ENCODE measurements at places on chromosomes 13 and 19.

GRCh38 chr19:15241259-15241910 is 9.1 kb upstream of the EPHX3 start:
- no peak for DNase-seq

- DNase-seq, result no peak
These were observed 239.7 kb upstream of the ZNF507 start for GRCh38 chr19:32105527-32106310.

- no peak for DNase-seq
These were observed 4.8 kb downstream of the MKNK2 start for GRCh38 chr19:2046046-2046907.

DNA sequence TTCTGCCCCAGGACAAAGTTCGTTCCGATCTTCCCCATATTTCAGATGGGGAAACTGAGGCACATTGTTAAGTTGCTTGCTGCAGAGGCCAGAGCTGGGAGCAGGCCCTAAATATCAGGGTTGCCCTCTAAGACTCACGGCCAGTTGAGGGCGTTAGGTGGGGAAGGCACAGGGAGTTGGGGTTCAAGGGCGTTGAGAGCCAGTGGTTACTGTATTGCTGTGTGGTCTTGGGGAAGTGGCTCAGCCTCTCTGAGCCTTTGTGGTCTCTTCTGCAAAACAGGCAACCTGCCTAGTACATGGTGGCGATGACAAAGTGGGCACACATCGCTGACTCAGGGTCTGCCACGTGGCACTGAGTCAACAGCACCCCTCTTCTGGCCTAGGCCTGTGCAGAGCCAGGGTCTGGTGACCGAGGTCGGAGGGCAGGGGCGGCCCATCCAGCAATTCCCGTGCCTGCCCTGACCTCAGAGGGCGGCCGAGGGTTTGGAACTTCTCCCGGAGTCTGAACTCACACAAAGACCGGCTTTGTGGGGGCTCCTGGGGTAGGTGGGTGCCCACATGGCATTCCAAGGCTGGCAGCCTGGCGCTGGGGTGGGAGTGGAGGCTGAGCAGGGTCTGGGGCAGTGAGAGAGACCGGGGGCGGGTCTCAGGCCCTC is 10.2 kb downstream of the TNFAIP8L1 start:
- no peak for DNase-seq

DNA sequence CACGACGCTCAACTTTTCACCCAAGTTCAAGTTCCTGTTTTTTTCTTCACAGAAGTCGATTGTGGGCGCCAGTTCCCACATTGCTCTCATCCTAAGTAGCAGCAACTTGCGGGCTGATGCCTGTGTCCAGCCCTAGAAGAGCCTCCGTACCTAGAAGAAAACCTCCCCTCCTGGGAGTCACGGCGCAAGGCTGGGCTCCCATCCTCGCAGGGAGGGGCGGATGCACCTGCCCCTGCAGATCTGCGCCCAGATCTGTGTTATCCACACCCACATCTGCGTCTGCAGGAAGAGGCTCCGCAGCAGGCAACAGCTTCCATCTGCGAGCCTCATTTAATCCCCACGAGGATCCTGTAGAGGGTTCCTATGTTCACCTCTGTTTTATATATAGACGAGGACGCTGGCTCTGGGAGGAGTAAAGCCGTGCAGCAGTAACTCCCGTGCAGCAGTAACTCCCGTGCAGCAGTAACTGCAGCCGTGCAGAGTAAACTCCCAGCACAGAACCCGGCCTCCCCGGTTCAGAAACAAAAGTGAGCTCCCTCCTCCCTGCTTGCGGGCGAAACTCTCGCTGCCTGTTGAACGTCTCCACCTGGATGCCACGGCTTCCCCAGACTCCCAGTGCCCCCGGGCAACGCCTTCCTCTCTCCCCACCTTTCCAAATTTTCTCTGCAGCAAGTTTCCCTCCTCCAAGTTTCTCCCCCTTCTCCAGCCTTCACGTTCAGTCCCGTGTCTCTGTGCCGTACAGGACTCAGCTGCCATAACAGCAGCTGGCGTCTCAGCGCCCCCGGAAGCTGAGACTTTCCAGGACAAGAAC is 23.5 kb upstream of the LAIR1 start:
- no peak for DNase-seq

DNA sequence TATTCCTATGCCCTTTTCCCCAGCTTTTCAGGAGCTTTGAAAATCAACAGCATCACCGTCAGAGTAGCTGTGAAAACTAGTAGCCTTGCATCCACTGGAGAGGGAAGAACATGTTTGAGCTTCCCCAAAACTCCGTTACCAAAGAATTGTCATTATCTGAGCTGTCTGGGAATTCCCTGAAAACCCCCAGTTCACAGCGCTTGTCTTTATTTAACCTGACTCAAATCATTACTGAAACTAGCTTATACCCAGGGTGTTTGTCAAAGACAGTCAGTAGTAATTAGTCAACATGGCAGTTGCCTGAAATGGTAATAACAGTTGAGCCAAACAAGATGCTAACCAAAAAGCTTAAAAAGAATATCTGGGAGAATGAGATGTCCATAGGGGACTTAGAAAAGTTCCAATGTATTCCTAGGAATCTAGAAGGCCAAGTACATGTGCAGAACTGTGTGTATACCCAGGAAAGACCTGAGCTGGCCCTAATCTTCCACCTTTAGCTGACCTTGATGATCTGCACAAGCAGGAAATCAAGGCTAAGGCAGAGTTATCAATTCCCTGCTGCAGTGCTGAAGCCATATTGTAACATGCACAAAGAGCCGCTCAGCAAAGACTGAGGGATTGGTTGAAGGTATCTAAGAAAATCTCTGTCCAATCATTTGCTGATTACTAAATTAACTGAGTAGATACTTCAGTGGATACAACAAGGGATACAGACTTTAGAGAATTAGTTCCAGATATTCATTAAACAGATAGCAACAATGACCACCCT is 130.8 kb downstream of the KL start:
- no peak for DNase-seq

- no peak for DNase-seq
These were observed 9.4 kb downstream of the NDFIP2 start for GRCh38 chr13:79490326-79490725.

GRCh38 chr13:23636360-23636759 is 66.1 kb downstream of the TNFRSF19 start:
- no peak for DNase-seq

DNA sequence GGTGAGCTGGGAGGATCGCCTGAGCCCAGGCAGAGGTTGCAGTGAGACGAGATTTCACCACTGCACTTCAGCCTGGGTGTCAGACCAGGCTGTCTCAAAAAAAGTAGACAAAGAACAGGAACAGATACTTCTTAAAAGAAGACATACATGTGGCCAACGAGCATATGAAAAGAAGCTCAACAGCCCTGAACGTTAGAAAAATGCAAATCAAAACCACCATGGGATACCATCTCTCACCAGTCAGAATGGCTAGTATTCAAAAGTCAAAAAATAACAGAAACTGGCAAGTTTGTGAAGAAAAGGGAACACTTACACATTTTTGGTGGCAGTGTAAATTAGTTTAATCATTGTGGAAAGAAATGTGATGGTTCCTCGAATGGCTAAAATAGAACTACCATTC is 3.0 kb upstream of the LGALS14 start:
- DNase-seq, result no peak

DNA sequence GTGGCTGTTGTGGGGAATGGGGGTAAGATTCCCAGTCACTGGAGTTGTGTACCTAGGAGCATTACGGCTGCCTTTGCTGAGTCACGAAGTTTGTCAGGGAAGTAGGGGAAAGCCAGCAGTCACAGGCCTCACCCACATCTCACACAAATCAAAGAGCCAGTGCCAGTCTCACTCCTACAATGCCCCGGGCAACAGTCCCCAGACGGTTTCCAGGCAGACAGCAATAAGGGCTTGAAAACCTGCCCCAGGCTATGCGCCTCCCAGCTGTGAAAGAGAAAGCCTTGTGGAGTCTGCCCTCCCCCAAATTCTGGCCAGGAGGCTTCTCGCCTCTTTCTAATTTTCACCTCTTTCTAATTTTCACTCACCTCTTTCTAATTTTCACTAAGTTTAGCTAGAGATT is 142.3 kb upstream of the EDNRB start:
- no peak for DNase-seq

GRCh38 chr13:98293103-98293502 is 116.0 kb upstream of the RNF113B start:
- DNase-seq, result no peak

DNA sequence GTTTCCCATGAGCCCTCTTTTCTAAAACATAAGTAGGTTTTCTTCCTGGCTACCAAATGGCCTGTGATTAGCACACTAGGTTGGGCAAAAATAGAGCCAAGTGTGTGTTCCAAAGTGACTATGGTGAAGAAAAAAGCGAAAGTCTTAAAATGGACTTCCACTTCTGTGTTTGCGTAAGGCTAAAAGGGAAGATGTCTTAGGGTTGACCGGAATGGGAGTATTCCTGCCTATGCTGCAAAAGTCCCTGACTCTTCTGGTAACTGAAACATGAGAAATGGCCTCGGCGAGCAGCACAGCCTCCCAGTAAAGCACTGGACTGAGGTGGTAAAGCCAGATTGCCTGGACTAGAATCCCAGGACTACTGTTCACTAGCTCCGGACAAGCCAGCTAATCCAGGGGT is 2.4 kb upstream of the FPR1 start:
- no peak for DNase-seq

- DNase-seq, result no peak
These were observed 548.7 kb downstream of the PCDH9 start for GRCh38 chr13:66681403-66681802.

DNA sequence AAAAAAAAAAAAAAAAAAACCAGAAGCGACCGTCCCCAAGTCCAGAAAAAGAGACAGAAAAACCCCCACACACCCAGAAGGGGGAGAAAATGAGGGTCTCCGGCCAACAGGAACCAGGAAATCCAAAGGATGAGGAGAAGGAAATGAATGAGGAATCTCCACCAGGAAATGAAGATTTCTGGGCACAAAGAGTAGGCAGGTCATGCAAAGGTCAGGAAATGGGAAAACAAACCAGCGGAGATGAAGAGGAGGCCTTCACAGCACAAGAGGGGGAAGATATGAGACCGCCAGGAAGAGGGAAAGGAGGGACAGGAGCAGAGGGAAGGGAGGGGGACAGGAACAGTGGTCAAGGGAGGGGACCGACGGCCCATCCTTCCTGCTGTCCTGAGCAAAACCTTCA is 5.8 kb downstream of the TEAD2 start:
- no peak for DNase-seq

GRCh38 chr13:80499536-80500290 is 158.8 kb upstream of the SPRY2 start:
- no peak for DNase-seq

DNA sequence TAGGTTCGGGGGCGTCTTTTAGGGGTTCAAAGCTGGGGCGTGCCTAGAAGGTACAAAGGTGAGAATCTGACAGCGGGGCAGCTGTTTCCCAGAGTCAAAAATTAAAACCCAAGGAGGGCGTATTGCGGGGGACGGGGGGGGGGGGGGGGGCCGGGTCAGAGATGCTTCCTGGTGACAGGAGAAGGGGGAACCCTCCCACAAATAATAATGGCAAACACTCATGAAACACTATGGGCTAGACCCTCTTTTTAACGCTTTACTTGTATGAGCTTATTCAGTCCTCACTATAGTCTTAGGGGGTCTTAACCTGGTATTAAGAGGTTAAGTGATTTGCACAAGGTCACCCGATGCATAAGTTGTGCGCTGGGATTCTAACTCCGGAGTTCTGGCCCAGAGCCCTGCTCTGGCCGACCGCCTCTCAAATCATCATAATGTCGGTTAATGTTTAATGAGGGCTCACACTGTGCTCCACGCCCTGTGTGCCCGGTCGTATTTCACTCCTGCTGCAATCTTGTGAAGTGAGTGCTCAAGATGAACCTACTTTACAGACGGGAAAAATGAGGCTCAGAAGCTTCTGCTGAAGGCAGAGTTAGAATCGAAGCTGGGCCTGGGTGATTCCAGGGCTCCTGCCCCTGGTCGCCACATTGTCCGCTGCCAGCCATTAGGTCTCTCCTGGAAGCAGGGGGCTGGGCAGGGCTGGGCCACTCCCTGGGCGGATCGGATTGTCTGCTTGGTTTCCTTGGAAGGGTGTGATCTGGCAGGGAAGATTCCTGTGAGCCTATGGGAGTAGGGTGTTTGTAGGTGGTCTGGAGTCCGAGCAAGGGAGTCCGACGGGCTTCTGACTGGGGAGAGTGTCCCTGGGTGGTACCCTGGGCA is 964 bp downstream of the PAK4 start:
- DNase-seq, result peak; percentile 57

GRCh38 chr19:29651622-29652394 is 13.5 kb upstream of the PLEKHF1 start:
- no peak for DNase-seq

DNA sequence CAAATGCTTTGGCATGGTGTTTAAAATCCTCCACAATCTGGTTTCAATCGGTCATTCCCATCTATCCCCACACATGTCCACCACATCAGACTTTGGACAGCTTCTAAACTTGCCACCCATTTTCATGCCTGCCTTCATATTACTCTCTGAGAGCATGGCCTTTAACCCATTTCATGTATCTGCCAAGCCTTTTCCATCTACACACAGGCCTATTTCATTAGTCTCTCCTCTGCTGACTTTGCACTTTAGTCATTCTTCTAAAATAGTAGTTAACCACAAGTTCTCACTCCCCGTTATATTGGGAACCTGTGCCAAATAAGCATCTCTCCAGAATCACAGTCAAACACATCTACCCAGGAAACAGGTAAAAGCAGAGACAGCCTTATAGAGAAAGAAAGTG is 142.2 kb downstream of the MZT1 start:
- no peak for DNase-seq

DNA sequence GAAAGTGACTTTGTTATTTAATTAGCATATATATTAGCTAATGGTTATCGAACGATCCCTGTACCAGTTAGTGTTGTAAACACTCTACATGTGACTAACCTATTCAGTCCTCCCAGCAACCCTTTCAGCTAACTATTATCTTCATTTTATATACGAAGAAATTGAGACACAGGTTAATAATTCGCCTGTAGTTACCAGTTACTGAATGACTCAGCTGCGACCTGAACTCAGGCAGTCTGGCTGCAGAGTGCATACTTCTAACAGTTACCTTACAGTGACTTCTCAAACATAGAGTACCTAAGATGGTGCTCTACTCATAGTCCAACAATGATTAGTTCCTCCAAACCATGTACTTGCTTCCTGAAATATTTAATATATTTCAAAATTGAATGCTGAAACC is 117.7 kb downstream of the FNDC3A start:
- no peak for DNase-seq

All from right forelimb (tissue), 1 donor.